ENCODE measurements at places on chromosomes 3 and 15. TPM values are rescaled to one million over a fixed set of nuclear protein-coding genes. Genes with fewer than 3 reads are reported as not detected.

PRR20G gene
- total RNA-seq, result 1.6 TPM

PRKAR2A gene
- total RNA-seq, result 17.4 TPM

P3H2 gene
- total RNA-seq, result 33.0 TPM

LRRC2 gene
- total RNA-seq, result not detected

GATA2 gene
- 4.5 TPM for total RNA-seq

AADACL2 gene
- total RNA-seq, result not detected

CGGBP1 gene
- total RNA-seq, result 39.1 TPM

MORC1 gene
- not detected for total RNA-seq

CLSTN2 gene
- 0.02 TPM for total RNA-seq

DYNC1LI1 gene
- total RNA-seq, result 41.4 TPM

SCN5A gene
- 0.38 TPM for total RNA-seq

LRRC31 gene
- not detected for total RNA-seq

CCDC13 gene
- total RNA-seq, result 0.41 TPM

RAD51 gene
- 18.4 TPM for total RNA-seq

MYZAP gene
- 0.91 TPM for total RNA-seq

CCDC54 gene
- not detected for total RNA-seq

HCN4 gene
- total RNA-seq, result 0.38 TPM

MCF2L2 gene
- 0.24 TPM for total RNA-seq

MESP1 gene
- total RNA-seq, result 1.7 TPM

DISP2 gene
- total RNA-seq, result 1.0 TPM

PDZRN3 gene
- not detected for total RNA-seq

SMCO1 gene
- total RNA-seq, result not detected

ACKR2 gene
- not detected for total RNA-seq

TLR9 gene
- total RNA-seq, result not detected

SCAANT1 gene
- not detected for total RNA-seq

ZBED2 gene
- 0.22 TPM for total RNA-seq

MASP1 gene
- not detected for total RNA-seq

CLDN11 gene
- total RNA-seq, result 0.21 TPM

LRRC3B gene
- total RNA-seq, result not detected

SPINK8 gene
- not detected for total RNA-seq

HES1 gene
- total RNA-seq, result 10.2 TPM

RLBP1 gene
- total RNA-seq, result not detected

ZNF80 gene
- total RNA-seq, result not detected

PKM gene
- total RNA-seq, result 3,241 TPM

STAC gene
- 2.3 TPM for total RNA-seq

ACAN gene
- 0.90 TPM for total RNA-seq

CCDC39 gene
- not detected for total RNA-seq
